ENCODE measurements at places on chromosomes 11 and 22. TPM values are rescaled to one million over a fixed set of nuclear protein-coding genes. Genes with fewer than 3 reads are reported as not detected.

GRCh38 chr11:35383953-35384352, 35.4 kb downstream of the SLC1A2 start:
- no peak for DNase-seq

The ANKK1 gene
- total RNA-seq = 0.11 TPM

- no peak for DNase-seq
Measured at GRCh38 chr11:131665344-131665968, 295.0 kb downstream of the NTM start.

DNA sequence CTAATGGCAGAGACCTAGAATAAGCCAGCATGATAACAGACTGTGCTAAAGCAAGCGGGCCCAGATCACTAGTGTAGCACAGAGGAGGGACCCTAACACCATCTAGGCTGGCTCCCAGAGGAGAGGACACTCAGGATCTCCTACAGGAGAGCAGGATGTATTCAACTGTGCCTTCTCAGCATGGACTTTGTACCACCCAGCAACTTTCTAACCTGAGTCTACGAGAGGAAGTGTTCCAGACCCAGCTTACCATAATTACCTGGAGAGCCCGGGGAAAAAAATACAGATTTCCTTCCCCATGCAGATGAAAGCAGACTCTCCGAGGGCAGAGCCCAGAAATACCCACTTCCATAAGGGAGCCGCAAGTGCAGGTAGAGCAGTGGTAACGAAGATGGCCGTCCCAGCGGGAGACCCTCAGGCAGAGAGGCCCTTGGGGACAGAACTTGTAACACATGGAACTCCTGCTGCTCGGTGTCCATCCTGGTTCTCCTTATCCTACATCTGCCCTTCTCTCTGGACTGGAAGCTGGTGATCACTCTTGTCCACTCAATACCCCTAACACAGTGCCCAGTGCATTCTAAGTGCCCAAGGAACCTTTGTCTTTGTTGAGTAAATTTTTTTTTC, 20.2 kb downstream of the DDX25 start:
- no peak for DNase-seq

- no peak for DNase-seq
Measured at GRCh38 chr22:43720716-43721115, 91.4 kb downstream of the EFCAB6 start.

GRCh38 chr11:66118847-66119246, 48.8 kb downstream of the PACS1 start:
- DNase-seq = no peak

DNA sequence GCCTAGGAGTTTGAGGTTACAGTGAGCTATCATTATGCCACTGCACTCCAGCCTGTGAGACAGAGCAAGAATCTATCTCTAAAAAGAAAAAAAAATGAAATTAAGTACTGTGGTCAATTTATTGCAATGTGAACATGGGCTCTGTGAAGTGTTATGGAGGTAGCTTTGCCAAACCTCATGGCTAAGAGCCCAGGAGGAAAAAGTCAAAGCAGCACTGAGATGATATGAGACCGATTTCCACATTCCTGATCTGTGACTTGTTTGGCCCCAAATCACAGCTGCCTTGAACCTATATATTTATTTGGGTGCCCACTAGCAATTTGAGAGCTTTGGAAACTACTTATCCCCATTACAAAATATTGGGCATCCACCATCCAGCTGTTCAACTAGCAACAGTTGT, 29.8 kb upstream of the TMEM135 start:
- no peak for DNase-seq

The DDTL gene
- 6.2 TPM for total RNA-seq

- DNase-seq = no peak
Measured at GRCh38 chr22:24807284-24807950, 1.4 kb downstream of the SGSM1 start.

The KRTAP5-8 gene
- not detected for total RNA-seq

GRCh38 chr11:96207459-96208449, 135.2 kb downstream of the MAML2 start:
- DNase-seq = peak; percentile 75

The NOL12 gene
- total RNA-seq = 22.3 TPM

GRCh38 chr11:114087025-114087424, 27.5 kb downstream of the ZBTB16 start:
- DNase-seq = no peak

GRCh38 chr22:49883294-49883640, 29.6 kb downstream of the ZBED4 start:
- no peak for DNase-seq
